ENCODE measurements at places on chromosomes 2 and 18.

GRCh38 chr2:94956797-94957391, 68.6 kb upstream of the MAL start:
- DNase-seq, result no peak

GRCh38 chr2:67013821-67014220, 383.3 kb upstream of the ETAA1 start:
- no peak for DNase-seq

DNA sequence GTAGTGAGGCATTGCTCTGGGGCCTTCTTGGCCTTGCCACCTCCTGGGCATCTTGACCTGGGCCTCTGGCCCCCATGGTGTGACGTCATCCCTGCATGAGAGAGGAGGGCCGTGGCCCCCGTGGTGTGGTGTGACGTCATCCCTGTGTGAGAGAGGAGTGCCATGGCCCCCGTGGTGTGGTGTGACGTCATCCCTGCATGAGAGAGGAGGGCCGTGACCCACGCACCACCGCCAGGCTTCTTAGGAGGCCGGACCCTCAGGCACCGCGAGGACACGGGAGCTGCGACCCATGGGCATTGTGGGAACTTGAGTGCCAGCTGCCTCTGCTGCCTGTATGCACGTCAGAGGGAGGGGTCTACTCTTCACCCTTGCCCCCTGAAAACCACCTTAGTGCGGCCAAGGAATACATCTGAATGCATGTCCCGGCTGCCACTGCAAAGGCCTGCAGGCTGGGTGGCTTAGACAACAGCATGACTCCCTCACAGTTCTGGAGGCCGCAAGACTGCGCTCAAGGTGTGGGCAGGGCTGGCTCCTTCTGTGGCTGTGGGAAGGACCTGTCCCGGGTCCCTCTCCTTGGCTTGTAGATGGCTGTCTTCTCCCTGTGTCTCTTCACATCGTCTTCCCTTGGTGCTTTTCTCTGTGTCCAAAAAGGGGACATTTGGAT, 20.8 kb upstream of the OTOS start:
- DNase-seq, result no peak

DNA sequence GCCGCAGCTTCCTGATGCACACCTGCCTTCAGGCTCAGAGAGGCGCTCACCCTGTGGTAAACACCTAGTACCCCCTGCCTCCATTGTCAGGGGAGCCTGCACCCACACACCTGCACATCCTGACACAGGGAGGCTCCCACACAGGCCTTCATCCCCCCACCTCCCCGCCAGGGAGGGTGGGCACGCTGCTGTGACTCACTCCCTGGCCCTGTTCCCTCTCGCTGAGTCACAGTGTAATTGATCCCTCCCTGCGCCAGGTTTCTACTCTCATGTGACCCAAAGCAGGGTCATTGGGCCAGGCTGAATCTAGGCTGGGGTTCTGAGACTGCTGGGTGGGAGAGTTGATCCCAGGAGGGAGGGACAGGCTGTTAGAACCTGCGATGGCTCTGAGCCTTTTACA, 8.5 kb upstream of the CELF4 start:
- no peak for DNase-seq

DNA sequence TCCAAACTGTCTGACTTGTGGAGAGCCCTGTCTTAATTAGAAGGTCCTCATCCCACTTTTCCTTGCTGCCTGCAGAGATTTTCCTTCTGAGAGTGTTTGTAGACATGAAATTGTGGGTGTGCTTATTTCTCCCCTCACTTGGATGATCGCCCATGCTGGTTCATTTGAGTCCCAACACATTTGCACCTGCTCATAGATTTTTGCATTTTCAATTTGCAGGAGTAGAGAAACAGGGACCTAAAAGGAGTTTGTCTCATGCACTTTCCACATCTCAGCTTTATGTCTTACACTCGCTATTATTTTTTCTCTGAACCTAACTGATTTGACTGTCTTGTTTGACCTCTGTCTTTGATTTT, 33.2 kb upstream of the FHL2 start:
- no peak for DNase-seq

GRCh38 chr18:3104190-3105054, 91.5 kb upstream of the LPIN2 start:
- peak; percentile 66 for DNase-seq

DNA sequence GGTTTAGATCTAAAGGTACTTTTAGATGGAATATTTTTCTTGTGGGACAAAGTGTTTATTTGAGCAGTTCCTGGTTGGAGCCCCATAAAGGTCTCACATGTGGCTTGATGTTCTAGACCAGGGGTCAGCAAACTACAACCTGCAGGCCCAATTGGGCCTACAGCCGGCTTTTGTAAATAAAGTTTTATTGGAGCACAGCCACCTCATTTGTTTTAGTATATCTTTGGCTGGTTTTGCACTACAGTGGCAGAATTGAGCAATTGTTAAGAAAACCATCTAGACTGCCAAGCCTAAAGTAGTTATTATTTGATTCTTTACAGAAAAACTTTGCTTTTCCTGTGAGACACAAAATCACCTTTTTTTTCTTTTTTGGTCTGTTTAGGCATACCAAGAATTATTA, 41.6 kb downstream of the NDC80 start:
- no peak for DNase-seq

- DNase-seq, result no peak
Measured at GRCh38 chr2:224142397-224143312, 103.6 kb upstream of the SERPINE2 start.

DNA sequence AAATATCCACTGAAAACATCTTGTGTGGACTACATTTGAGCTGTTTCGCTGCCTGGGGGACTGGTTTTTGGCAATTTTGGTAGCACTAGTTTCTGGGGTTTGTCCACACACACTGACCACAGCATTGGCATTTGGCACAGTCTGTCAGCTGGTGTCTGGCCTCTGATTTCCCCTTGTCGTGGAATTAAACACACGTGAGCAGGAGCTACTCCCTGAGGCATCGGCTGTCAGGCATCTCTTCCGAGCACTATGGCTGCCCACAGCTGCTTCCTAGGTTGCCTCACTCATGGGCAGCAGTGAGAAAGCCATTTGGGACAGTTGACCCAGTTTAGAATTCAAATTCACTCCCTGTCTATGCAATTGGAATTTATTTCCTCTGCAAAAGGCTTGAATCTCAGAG, 46.8 kb upstream of the FZD5 start:
- DNase-seq, result no peak

DNA sequence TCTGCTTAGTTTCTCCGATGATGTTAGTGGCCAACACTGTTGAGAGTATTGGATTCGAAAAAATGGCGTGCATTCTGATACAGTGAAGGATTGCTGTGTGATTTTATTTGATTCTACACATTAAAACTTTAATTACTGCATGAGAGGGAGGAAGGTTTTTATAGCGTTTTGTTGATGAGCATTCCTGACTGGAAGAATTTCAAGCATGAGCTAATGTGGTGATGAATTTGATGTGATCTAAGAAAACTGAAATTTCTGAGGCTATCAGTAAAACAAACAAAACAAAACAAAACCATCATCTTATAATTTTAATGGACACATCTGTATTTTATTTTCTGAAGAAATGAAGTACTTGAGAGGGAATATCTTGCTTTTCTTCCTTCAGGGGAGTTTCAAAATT, 59.6 kb downstream of the ITGB6 start:
- no peak for DNase-seq

DNA sequence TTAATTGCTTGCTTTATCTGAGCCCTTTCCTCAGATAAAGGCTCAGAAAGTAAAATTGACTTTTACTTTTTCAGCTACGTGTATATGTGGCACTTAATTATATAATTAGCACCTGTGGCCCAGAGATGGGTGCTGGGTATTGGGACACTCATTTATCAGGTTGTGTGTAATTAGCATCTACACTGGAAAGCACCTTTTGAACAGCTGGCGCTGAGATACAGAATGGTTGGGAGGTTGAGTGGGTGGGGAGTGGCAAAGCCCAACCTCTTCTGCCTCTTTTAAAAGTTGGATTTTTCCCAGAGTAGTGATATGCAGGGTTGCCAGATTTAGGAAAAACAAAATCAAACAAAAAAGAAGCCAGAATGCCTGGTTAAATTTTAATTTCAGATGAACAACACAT, 23.9 kb downstream of the SPTBN1 start:
- no peak for DNase-seq

DNA sequence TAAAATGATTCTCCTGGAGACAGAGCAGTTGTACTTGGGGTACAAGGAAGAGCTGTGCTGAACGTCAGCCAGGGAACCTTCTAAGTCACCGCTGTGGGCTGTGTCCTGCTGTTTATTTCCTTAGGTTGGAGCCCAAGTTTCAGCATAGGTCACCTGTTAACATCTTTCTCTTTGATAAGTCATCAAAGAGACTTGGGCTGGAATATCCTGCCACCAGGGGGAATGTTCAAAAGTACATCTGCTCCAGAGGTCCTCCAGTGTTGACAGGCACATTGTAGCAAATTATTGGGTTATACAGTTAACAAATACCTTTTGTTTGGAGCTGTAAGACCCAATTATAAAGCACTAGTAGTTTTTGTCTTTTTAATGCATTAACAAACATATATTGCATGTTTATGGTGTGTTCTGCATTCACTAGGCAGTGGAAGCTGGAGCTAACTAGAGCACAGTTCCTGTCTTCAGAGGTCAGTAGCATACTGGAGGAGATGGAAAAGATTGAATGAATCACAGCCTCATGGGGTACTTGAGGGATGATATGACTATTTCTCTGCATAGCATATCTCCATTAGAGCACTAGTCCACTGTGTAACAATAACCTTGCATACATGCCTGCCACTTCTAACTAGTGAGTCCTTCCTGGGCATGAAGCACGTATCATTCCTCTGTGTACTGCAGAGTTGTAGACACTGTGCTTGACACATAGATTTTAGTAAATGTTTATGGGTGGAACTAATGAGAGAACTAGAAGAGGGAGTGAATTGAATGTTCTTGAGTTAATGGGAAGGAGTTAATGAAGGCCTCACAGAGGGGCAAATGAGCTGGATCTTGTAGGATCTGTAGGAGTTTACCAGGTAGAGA, 182.1 kb downstream of the AGAP1 start:
- no peak for DNase-seq

DNA sequence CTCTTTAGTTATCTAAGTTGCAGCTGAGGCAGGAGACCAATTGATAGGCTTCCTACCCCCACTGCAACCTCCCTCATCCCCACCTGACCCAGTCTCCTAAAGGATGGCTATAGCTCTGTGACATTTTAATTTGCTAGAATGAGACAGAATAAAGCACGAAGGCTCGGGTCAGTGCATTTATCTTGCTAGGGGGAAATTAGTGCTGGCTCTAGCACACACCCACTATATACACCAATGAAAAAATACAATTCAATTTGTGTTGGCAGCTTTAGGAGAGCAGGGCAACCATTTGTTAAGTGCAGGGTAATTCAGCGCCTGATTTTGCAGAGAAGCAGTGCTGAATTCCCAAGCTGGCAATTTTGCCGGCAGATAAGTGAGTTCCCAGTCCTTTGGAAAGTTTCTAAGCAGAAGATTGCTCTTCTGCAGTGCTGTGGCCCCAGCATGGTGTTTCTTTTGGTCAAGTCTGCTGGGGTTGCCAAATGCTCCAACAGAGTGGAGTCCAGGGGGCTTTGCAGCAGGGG, 346.0 kb downstream of the ALK start:
- no peak for DNase-seq

GRCh38 chr2:160381425-160381951, 112.1 kb downstream of the RBMS1 start:
- no peak for DNase-seq

GRCh38 chr2:133919285-133919684, 334.6 kb upstream of the MGAT5 start:
- DNase-seq, result no peak

DNA sequence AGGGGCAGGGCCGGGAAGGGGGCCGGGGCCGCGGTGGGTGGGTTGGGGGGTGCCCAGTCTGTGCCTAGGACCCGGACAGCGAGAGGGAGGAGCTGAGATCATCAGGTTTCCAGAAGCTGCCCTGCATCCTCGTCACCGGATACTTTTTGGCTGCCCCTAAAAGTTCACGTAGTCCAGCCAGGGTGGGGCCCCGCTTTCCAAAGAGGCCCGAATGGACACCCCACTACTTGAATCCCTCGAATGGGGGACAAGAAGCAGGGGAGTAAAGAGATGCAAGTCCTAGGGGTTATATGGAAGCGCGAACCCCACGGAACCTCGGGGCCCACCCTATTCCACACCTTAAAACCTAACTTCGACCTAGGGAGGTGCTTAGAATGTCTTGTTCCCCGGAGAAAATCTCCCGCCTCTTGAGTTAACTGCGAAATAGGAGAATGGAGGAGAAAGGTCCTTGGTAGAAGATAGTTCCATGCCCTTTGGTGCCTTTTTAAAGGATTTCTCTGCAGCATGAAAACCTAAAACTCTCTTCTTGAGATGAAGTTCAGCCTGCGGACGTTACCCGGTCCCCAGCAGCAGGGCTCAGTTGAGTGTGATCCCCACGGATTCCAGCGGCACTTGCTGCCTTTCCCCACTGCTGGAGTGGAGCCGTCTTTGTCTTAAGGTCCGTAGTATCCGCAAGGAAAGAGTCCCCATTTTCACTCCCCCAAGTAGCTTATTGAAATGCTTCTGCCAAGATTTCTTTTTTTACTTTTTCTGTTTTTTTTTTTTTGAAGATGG, 2.1 kb upstream of the RNF152 start:
- DNase-seq, result no peak

- no peak for DNase-seq
Measured at GRCh38 chr18:79922971-79923411, 28.5 kb downstream of the SLC66A2 start.

- peak; percentile 16 for DNase-seq
Measured at GRCh38 chr2:189142893-189143759, 36.4 kb downstream of the COL5A2 start.

All from epithelial cell of prostate (primary cell).